ENCODE measurements at places on chromosomes 6 and 20.

DNA sequence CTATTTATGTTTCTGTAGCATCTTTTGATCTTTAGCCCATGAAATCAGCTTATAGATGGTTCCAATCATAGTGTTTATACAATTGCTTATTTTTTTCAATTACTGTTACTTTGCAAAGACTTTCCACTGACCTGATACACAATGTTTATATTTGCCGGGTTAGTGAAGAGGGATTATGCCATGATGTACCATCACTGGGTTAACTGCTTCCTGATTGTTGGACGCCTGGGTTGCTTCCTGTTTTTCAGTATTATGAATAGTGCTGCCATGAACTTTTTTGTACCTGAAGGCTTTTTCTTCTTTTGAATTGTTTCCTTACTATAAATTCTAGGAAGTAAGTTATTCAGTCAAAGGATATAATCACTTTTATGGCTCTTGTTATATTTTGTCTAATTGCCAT, 6.9 kb downstream of the MANBAL start:
- no peak for DNase-seq

DNA sequence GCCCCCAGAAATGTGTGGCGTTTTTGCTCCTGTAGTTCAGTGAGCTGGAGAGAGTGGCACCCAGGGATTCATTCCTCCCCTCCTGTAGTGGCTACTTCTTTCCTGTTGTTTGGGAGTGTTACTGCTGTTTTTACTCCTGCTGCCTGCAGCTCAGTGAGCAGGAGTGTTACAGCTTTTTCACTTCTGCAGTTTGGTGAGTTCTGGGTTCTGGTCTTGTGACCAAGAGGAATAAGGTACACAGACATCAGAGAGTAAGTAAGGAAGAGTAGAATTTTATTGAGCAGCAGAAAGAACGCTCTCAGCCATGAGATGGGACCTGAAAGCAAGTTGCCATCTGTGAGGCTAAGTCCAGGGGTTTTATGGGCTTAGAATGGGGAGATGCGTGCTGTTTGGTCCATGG, 966.3 kb upstream of the CITED2 start:
- no peak for DNase-seq

DNA sequence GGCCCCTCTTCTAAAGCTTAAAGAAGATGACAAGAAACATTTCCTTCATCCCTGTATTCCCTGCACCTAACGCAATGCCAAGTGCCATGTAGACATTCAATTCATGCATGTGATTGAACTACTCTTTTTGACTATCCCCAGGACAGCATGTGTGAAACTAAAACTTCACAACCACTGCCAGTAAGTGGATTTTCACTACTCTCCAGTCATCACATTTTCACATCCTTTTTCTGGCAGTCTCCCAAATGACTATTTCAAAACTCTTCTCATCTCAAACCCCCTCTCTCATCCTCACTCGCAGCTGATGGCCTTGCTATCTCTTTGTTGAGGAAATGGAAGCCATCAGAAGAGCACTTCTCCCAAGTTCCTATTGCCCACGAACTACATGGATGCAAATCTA, 122.6 kb downstream of the OPRM1 start:
- DNase-seq: peak; percentile 27

- no peak for DNase-seq
Observed at GRCh38 chr20:57608516-57608915, 11.7 kb downstream of the ZBP1 start.

- DNase-seq: no peak
Observed at GRCh38 chr6:9458424-9458823, 956.5 kb downstream of the TFAP2A start.

GRCh38 chr6:80930376-80930775, 822.1 kb downstream of the TENT5A start:
- DNase-seq: no peak

DNA sequence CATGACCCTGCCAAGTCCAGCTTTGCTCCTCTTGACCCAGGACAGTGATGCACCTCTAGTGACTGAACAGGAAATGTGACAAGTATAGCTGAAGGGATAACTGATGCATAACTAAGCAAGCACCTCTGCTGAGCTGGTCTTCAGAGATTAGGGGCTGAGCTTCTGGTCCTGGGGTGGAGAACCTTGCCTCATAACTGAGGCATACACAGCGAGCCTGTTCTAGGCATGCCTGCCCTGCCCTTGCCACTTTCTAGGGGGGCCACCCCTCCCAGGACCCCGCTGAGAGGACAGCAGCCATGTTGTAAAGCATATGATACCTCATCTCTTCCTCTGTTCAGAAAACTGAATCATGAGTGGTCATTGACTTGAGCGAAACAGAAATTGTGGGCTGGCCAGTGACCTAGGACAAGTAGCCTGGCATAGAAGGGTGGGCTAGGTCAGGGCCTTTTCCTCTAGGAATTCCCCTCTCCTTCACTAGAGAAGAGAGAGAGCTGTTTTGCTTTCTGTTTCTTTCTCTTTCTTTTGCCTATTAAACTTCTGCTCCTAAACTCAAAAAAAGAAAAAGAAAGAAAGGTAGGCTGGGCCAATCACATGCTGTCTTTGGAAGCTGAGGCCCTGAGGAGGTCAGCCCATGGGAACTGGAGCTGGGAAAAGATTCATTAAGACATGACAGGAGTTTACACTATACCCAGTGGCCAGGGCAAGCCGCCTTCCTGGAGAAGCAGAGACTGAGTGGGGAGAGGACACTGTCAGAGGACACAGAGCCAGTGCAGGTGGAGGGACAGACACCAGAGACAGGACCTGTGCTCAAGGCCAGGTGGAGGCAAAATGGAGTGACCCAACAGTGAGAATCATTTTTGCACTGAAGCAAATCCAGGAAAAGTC, 23.1 kb downstream of the ALDH5A1 start:
- DNase-seq: peak; percentile 43
